Fibroblast of villous mesenchyme (primary cell): ENCODE measurements at places on chromosomes 4 and X.

- DNase-seq: no peak
These were observed 141.4 kb downstream of the PPP3CA start for GRCh38 chr4:101205916-101206315.

GRCh38 chr4:85478576-85478975, 3.6 kb downstream of the ARHGAP24 start:
- DNase-seq: peak; percentile 55

- DNase-seq: peak; percentile 1
These were observed 74.8 kb upstream of the PASD1 start for GRCh38 chrX:151488677-151489076.

GRCh38 chr4:40887764-40888131, 138.0 kb downstream of the NSUN7 start:
- peak; percentile 95 for DNase-seq

GRCh38 chr4:128863312-128864075, 54.0 kb downstream of the JADE1 start:
- DNase-seq: peak; percentile 83

DNA sequence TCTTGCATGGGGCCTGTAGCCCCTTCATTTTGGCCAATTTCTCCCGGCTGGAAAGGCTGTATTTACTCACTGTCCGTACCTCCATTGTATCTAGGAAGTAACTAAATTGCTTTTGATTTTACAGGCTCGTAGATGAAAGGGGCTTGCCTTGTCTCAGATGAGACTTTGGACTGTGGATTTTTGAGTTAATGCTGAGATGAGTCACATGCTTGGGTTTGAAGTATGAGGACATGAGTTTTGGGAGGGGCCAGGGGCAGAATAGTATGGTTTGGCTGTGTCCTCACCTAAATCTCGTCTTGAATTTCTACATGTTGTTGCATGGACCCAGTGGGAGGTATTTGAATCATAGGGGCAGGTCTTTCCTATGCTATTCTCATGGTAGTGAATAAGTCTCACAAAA, 407.6 kb upstream of the NDST3 start:
- no peak for DNase-seq

- no peak for DNase-seq
These were observed 47.3 kb upstream of the SRPX start for GRCh38 chrX:38268011-38268410.

DNA sequence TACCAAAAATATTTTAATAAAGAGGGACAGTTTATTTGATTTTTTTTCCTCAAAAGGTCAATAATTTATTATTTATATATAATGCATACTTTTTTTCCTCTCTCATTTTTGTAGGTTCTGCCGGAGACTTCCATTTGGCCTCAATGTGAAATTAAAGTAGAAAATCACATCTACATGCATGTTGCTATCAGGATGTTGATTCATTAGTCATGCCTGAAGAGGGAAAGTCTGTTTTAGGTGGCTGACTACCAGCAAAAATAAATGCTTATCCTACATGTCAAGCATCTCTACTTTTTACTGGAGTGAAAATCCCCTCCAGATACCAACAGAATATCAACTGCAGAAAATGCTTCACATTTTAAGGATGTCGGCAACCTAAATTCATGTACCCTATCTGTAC, 41.5 kb downstream of the KIAA0232 start:
- DNase-seq: no peak

DNA sequence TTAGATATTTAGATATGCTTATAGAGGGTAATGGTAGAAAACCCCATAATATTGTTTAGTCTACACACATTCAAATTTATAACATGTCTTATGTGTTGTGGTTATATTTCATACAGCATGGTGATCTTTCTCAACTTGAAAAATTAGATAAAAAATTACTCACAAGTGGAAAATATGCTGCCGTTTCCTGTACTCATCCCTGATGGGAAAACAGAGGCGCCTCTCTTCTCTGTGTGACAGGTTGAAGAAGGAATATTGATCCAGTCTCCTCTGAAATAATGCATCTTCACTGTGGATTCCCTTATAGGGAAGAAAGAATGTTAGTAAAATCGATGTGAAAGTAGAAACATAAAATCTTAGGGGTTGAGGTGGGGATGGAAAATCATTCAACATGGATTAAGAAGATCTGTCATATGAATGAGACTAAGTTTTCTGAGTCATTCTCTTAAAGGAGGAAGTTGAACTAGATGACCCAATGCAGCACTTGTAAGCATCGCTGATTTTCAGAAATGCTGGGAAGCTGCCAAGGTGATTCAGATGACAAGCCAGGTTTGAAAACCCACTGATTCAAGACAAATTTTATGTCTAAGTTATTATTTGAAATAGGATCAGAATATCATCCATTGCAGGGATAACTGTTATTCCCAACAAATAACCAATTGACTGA, 70.7 kb downstream of the ANKRD50 start:
- peak; percentile 46 for DNase-seq

DNA sequence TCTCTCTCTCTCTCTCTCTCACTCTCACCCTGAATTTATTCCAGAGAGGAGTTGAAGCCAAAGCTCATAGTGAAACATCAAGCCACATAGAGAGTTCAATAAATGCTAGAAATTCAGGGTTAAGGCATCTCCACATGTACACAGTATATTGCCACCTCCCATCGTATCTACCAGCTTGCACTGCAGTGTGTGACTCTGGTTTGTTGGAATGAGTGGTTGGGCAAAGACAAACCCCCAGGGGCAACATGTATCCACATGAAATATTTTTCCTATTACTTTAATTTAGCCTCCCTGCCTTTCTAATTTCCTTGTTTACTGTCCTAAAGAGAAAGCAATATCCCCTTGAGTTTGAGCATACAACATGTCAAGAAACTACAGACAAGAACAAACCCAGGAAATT, 247.3 kb downstream of the SPATA18 start:
- no peak for DNase-seq

DNA sequence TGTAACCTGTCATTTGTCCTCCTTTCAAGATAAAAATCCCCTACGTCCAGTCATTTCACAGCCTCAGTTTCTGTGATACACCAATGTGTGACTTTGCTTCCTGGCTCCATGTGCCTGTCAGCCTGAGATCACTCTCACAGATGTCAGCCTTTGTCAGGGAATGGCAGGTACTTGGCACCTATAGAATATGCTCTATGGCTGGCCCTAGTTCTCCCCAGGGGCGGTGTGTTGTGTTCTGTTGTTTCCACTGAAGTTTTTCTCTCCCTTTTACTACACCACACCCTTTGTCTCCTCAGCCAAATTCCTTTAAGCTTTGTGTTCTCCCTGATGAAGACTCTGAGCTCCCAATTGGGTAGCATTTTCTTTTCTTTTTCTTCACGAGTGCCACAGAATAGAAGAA, 81.7 kb downstream of the ALPK1 start:
- no peak for DNase-seq

GRCh38 chr4:109472343-109472761, 38.7 kb downstream of the SEC24B start:
- peak; percentile 84 for DNase-seq

DNA sequence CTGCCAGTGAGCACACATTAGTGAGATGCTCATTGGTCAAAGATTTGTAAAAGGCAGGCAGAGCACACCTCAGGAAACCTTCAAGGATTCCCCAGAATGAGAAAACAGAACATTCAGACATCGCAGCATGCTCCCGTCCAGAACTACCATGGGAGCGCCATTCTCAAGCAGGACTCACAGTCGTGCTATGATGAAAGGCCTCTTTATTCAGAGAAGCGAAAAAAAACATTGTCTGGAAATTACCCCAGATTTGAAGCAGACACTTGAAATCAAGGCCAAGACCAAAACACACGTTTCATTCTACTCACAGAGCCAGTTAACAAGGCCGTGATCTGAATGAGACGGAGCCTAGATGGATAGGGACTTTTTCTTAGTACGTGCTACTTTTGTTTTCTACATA, 961.8 kb upstream of the TENM3 start:
- no peak for DNase-seq

DNA sequence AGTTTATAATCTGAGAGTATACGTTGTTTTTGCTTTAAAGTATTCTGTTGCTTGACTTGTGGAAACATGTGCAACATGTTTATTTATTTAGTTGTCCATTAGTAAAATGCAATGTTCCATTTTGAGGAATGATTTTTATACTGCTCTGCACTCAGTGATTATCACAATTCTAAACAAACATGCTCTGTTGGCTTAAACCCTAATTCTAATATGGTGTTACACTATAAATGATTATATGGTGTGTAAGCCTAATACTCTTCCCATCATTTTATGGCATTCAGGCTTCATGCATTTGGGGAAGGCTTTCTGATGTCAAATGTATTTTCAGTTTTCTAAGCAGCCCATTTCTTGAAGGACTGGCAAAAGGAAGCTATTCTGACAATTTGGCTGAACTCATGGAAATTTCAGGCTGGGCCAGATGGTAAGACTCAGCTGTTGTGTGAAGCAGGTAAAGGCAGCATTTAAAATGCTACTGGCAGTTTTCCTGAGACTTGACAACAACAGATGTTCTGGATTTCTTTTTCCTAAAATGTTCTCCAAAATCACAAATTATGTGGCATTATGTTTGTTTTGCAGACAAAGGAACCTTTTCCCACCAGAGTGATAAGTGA, 336.7 kb upstream of the GNPDA2 start:
- no peak for DNase-seq

GRCh38 chrX:123185721-123186120, 1.6 kb downstream of the GRIA3 start:
- no peak for DNase-seq

- DNase-seq: no peak
These were observed 434.9 kb upstream of the PABPC4L start for GRCh38 chr4:134636338-134637051.

DNA sequence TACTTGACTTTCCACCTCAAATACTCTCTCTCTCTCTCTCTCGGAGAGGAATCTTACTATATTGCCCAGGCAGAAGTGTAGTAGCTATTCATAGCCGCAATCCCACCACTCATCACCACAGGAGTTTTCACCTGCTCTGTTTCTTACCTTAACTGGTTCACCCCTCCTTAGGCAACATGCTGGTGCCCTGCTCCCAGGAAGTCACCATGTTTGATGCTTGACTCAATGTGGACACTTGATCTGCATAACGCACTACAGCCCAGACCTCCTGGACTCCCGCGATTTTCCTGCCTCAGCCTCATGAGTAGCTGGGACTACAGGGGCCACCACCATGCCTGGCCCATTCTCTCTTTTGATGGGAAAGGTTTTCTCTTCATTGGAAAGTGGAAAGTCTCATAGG, 271.8 kb downstream of the FBXW7 start:
- DNase-seq: no peak

GRCh38 chr4:165175879-165176278, 31.5 kb upstream of the KLHL2 start:
- DNase-seq: no peak

GRCh38 chr4:74793757-74794381, 454 bp downstream of the BTC start:
- no peak for DNase-seq

DNA sequence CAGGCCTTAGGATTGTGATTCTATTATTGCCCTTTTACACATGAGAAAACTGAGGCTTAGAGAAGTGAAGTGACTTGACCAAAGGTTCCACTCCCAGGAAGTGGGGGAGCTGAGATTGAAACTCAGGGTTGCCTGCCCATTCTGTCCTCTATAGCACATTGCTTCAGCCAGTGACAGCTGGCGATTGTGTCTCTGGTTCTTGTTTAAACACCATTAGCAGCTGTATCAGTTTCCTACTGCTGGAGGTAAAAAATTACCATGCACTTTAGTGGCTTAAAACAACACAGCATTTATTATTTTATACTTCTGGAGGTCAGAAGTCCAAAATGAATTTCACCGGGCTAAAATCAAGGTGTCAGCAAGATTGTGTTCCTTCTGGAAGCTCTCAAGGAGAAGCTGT, 205.8 kb upstream of the MAMLD1 start:
- no peak for DNase-seq

DNA sequence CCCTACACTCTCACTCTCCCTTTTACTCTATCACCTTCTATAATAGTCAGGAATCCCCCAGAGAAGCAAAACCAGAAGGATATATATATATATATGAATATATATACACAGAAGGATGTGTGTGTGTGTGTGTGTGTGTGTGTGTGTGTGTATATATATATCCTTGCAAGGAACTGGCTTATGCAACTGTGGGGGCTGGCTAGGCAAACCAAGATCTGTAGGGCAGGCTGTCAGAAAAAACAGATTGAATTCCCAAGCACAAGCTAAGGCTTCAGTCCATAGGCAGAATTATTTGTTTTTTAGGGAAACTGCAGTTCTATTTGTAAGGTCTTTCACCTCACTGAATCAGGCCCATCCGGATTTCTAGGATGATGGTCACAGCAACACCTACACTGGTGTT, 13.0 kb upstream of the KLHL2 start:
- DNase-seq: no peak

DNA sequence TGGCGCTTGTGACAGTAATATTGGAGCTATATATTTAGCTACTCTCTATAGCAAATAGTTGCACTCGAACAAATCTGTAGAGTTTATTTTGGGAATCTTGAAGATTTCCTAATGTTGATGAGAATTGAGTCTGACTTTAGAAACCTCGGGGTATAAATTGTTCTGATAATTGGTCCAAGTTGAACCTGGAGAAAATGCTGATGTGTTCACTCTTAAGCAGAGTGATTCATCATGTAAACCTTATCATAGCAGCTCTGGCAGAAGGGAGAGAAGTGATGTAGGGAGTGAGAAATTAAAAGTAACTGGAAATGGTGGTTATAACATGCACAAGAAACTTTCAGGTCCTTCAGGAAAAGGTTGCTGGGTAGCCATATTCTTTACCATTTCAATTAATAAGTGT, 16.4 kb upstream of the SLC4A4 start:
- no peak for DNase-seq

DNA sequence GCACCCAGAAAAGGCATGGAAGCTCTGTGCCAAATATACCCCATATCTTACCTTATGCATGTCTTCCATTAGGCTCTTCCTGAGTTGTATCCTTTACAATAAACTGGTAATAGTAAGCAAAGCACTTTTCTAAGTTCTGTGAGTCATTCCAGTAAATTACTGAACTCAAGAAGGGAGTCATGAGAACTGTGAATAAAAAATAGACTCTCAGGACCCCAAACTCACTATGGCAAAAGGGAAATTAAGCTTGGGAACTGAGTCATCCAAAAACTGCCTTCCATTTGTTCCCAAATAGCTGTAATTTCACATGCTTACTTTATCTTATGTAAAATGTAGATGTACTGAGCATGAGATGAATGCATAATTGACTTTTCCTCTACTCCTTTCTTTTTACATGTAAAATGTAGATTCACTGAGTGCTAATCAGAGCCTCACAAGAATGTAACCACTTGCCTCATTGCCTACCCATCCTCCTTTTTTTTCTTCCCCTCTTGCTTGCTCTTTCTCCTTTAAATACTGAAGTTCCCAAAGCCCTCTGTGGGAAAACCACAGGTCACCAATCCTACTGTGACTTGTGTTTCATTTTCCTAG, 8.1 kb downstream of the TCEAL3 start:
- DNase-seq: no peak
